AG09319 (cell line): ENCODE measurements at places on chromosomes 3 and 15.

DNA sequence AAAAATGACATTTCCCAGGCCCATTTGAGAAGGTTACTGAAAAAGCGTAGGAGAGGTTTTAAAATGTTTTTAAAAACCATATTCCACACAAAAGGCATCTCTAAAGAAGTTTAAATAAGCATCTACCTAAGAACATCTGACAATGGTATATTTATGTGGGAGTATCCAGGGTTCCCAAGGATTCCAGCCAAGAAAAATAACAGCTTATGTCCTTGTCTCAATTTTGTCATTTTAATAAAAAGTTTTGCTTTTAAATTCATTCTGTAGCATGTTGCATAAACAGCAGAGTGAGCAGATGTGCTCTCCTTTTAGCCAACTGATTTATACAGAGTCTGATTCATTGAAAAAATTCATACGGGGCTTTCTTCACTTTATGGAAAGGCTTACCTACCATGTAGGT lies 129.9 kb downstream of the LRRC3B start:
- no peak for DNase-seq

DNA sequence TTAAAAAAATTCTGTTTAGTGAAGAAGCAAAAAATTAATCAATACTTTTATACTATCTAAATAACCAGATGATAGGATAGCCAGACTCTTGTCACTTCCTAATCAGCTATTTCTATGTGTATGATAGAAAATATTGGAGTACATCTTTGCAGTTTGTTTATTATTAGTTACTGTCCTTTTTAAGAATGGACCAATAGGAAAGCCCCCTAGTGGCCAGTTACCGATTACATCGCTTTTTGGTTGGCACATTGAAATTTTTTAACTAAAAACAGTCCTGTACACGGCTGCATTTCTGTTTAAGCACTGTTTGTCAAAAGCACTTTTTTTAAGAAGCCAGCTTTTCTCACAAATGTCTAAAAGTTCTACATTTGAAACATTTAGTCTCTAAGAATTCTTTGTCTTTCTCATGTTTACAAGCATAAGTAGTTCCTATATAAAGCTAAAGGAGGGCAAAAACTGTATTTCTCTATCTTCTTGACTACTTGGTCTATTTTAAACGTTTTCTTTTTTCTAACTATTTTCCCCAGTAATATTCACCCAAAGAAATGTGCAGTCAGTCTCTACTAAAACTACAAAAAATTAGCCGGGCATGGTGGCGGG lies 253.2 kb upstream of the LRTM1 start:
- DNase-seq = no peak

DNA sequence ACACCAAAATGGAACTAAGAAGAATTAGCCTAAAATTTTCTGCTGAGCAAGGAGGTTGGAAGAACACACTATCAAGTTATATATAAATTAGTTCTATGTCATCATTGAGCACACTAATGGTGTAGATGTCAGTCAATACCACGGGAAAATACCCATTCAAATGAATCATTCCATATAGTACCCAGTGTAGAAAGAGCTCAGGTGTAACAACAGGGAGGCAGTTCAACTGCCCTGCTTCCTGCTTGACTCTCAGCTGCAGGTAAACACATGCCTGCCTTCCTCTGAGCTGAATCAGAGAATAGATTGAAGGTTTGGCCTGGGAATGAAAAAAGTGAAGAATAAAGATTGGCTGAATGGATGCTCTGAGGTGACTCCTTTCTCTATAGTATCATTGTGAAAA lies 1088.0 kb downstream of the AGBL1 start:
- DNase-seq = no peak

- DNase-seq = no peak
Observed at GRCh38 chr3:172280406-172281051, 167.7 kb downstream of the GHSR start.
